ENCODE measurements at places on chromosomes 5 and 9.

DNA sequence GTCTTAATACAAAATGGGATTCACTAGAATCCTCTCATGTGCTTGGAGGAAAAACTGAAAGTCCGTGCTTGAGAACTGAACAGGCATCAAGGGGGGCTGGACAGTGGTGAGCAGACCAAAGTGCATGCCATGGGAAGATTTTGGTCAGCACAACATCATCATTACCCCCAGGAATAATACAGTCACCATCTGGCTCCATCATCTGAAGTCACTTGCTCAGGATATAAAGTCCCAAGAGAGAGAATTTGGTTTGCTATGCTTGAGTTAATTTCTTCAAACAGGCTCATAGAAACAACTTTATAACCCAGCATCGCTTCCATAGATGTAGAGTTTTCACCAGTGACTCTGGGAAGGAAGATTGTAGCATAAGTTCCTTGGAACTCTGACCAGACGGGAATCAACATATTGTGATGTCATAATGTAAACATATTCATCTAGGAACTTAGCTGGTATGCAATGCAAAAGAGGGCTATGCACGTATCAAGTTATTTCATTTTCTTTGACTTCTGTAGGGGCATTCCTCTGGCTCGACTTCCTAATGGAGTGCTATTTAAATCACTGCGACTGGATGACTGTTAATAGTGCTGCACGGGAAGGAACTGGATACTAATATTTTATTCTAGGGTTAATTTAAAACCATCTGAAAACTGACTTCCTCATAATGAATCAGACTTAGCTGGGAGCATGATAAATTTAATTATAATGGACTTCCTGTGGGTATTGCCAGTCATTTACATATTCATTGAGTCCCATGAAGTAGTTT is 145.2 kb downstream of the MTRR start:
- DNase-seq = no peak

DNA sequence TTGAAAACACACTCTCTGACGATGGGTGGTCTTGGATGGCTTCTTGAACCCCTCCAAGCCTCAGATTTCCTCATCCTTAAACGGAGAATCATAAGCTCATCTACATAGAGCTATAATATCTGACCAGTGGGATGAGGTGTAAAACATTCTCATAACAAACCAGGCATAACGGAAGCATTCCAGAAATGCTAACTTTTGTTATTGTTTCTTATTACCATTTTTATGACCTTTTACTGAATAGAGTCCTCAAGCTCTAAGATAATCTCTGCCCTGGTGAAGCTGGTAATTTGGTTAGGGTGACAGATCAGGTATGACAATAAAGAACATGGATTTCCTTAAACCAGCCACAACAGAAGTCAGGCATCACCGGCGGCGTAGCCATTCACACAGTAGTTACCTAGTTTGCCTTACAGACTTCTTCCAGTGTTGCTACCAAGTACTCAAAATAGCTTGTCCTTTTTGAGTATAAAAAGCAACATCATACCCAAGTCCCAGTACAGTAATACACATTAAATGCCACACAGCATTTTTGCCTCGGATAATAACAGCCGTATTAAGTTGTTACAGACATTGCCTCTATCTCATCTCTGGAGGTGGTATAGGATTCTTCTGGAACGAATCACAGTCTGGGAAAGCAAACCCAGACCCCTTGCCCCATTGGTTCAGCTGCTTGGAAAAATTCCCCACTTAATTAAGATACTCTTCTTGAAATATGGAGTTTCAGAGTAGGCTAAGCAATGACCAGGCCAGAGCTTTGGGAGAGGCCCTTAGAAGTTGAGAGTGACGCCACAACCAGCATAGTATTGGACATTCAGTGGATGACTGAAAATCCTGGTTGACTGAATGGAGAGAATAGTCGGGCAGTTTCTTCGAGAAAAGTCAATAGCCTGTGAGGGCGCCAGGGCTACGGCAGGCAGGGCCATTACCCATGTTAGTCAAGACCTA is 252.5 kb downstream of the SLIT3 start:
- DNase-seq = no peak

- DNase-seq = no peak
Measured at GRCh38 chr5:139513852-139514485, 31.4 kb upstream of the STING1 start.

GRCh38 chr5:54616031-54616430 is 98.5 kb downstream of the SNX18 start:
- DNase-seq = no peak

DNA sequence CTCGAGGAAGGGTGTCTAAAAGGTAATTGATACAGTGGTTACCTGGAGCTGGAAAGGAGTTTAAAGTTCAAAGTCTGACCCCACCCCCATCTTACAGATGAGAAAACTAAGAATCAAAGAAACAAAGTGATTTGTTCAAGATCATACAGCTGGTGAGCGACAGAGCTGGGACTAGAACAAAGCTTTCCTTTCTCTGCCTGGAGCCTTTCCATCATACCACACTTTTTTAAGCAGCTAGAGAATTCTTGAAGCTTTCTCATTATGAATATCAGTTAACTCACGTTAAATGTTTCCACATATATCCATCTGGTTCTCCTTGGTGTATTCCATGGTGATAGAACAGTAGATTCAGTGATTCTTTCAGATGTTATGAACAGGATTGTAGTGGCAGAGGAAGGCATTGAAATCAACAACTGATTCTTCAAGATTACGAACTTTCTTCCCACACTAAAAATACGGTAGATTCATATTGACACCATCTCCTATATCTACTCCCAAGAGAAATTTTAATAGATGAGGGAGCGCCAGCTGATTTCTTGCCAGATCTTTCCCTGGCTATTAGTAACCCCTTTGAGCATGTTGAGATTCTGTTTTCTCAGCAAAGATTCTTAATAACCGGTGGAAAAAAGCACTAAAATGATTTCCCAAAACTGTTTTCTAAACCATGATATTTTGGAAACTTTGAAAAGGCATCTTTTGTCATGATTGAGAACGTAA is 233.7 kb downstream of the ADAMTSL1 start:
- DNase-seq = no peak

- DNase-seq = peak; percentile 19
Measured at GRCh38 chr9:6584881-6585597, 60.5 kb downstream of the GLDC start.

DNA sequence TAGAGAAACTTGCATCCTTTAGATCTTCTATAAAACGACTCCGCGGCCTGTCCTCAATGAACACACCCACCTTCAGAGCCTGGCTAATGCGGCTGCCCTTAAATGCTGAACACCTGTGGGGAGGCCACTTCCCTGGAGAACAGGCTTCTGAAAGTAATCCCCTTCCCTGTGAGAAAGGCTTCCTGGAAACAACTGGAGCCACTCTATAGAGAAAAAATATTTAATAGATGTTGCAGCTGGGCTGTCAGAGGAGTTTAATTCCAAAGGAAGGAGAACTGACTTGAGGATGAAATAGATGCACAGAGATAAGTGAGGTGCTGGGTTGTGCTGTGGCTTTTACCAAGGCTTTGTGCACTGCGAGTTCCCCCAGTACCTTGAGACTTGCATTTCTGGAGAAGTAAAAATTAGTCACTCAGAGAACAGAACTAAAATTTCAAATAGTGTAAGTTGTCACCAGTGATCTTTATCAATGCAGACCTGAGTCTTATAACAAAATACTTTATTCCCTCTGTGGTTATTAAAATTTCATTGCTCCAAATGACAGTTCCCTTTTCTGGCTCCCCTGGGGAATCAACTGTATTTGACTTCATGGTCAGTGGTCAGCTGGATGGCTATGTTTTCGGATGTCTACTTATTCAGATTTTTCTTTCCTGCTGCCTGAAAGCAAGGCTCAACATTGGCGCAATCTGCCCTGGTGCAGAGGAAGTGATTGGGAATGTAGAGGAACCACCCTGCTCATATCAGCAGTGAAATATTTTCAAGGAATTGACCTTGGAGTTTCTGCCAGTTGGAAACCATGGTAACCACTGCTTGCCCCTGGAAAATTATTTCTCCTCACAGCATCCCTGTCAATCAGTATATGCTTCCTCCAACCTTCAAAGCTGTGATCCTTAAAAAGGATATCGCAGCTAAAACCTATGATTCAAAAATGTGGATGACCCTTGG is 238.8 kb downstream of the SMARCA2 start:
- no peak for DNase-seq

DNA sequence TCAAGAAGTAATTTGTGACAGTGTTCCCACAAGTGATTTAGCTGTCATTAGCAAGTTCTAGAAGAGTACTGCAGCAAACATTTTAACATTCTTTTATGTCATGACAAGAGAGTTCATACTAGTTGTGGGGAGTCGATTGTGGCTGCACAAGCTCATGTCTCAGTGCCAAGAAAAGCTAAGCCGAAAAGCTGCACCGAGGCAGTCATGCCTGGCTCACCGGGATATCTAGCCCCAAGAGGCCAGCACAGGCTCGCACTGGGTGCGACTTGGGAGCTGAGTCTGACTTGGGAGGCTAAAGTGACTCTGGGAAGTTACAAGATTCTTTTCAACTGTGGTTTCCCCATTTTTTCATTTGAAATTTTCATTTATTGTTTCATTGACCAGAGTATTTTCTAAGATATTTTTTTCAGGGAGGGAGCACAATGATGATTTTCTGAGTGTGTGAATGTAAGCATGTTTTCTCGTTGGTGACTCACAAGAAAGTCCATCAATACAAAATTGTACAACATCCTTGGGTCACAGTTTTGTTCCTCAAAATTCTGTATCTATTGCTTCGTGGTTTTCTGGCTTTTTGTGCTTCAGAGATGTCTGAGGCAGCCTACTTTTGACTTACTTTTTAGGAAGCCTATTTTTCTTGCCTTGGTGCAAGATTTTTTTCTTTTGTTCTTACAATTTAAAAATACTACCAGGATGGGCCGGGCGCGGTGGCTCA is 18.7 kb downstream of the CAST start:
- no peak for DNase-seq

DNA sequence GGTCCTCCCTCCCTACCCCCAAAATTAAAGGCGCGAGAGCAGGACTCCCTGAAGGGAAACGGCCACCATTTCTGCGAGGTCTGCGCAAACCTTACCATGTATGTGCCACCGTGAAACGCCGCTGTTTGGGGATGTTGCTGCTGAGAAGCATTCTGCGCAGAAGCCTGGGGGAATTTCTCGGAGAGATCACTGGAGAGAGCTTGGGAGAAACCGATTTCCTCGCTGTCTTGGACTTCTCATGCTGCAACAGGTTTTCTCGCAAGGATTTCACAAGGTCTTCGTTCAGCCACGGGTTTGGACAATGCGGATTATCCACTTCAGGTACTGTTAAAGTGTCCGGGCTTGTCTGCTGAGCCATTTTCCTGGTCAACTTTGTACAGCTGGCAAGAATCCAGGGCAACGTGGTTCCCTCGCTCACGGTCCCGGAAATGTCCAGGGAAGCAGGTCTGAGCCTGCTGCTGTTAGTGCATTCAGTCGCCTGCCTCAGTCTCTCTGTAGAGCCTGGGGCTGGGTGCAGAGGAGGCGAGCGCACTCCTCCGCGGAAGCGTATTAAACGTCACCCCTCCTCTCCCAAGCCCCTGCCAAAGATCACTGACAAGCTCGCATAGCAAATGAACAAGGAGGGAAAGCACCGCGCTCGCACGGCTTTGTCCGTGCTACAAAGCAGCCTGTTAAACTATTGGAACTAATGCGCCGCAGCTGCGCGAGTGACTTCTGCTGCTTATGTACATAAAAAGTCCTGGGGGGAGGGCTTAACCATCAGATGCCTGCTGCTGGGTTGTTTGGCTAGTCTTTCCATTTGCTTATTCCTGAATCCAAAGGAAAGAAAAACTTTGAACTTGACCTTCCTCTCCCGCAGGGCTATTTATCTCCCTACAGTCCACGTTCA is 125.1 kb downstream of the PDE4D start:
- DNase-seq = peak; percentile 70

DNA sequence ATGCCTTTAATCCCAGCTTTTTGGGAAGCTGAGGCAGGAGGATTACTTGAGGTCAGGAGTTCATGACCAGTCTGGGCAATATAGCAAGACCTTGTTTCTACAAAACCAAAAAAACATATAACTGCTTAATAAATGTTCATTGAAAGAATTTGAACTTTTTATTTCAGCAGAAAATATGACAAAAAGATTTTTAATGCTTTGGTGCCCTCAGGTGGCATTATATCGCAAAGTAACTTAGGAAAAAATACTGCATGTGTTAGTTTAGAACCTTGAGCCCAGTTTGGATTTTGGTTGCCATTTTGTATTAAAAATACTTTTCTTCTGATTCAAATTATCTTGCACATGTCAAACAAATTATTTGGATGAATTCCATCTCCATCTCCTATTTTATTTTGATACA is 103.2 kb downstream of the GPBP1 start:
- peak; percentile 3 for DNase-seq

DNA sequence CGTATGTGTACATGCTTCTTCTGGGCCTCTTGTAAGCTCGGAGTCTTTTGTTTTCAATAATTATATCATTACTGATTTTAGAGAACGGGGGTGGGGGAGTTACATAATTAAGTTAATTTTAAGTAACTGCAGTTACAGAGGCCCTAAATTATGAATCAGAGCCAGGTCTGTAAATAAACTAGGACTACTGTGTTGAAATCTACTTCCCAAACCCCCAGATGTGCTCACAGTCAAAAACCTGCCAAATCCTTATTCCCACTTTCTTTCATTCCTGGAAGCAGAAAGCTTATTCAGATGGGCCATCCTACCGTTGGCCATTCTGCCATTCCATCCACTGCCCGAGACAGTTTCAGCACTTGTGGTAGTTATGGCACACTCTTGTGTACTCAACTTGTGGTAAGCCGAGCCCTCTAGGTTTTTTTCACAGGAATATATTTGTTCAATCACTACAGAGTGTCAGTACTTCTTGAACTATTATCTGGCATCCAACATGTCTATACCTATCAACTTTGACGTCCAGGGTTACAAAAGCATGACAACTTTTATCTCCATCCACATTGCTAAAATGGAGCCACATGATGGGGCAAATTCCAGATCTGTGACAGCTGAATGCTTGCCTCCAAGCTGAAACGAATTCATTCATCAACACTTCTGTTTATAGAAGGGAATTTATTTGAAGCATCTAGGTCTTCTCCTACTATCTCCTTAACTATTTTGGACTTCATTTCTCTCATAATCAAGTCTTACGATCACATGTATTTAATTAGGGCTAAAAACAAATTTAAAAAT is 37.8 kb downstream of the GLRX start:
- DNase-seq = no peak

GRCh38 chr9:136239983-136240330 is 5.7 kb downstream of the QSOX2 start:
- no peak for DNase-seq

DNA sequence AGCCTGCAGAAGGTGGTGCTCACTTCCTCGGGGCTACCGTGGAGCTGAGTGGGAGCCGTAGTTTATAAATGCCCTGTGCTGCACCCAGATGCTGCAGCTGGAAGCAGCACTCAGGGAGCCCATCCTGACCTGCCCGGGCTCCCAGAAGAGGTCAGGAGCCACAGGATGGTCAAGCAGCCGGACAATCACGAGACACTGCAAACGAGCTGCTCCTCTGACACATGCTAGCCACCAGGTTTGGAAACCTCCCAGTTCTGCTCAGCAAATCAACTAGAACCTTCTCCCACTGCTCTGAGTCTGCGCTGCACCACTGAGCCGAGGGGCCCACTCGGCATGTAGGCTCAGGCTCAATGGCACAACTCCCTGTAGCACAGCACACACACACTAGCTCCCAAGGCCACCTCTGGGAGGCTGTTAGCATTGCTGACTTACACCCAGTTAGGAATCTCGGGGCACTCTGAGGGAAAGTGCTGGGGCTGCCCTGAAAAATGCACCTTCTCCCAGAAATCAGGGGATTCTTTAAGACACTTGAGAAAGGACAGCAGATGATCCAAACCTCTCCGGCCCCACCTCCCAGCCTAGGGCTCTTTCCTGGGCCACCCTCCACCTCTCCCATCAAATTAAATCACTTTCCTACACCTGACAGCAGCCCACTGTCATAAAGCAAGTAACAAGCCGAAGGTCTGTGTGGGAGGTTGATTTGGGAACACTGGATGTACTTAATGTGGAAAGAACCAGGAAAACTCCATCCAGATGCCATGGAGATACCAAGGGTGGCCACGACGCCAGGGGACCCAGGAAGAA is 59.1 kb downstream of the PSMB7 start:
- no peak for DNase-seq
